Left ventricle myocardium inferior (tissue), 1 donor: ENCODE measurements at places on chromosomes 2 and 18.

DNA sequence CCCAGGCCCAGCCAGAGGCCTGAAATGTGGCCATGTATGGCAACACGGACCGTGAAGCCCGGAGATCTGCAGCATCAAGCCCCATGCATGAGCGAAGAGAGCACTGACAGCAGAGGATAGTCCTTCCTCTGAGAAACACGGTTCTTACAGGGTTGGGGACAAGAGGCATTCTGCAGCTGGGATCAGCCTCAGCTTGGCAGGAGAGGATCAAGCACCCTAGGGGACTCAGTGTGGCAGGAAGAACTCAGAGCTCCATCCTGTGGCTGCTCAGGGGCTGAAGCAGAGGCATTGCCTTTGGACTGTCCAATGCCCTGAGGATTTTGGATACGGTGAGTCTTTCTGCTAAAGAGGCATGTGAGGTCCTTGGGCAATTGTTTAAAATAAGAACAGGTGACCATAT lies 368.7 kb downstream of the ZNF516 start:
- DNase-seq: peak; percentile 19

- no peak for DNase-seq
Measured at GRCh38 chr2:235843591-235844395, 324.4 kb downstream of the GBX2 start.

- DNase-seq: no peak
Measured at GRCh38 chr2:43941966-43942365, 53.8 kb downstream of the LRPPRC start.

DNA sequence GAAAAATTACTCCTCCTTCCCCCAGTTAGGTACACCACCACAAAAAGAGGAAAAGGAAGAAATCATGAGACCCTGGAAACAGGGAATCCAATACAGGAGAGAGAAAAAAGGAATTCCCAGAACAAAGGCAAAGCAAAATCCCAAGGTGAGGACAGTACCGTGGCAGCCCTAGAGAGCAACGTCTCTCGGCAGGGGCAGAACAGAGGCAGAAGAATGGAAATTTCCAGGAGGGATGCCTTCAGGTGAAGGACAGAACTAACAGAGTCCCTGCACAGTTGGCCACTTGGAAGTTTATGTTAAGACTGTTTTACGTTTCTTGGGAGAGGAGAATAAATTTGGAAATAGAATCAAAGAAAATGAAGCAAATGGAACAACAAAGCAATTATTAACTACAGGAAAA lies 27.7 kb downstream of the GRB14 start:
- DNase-seq: no peak

GRCh38 chr2:138365581-138365980 lies 136.0 kb upstream of the SPOPL start:
- DNase-seq: no peak

- DNase-seq: no peak
Measured at GRCh38 chr2:85449214-85449588, 30.7 kb downstream of the SH2D6 start.

GRCh38 chr2:191316246-191316994 lies 71.2 kb downstream of the MYO1B start:
- no peak for DNase-seq

GRCh38 chr2:172339371-172340010 lies 87.9 kb upstream of the ITGA6 start:
- DNase-seq: no peak

DNA sequence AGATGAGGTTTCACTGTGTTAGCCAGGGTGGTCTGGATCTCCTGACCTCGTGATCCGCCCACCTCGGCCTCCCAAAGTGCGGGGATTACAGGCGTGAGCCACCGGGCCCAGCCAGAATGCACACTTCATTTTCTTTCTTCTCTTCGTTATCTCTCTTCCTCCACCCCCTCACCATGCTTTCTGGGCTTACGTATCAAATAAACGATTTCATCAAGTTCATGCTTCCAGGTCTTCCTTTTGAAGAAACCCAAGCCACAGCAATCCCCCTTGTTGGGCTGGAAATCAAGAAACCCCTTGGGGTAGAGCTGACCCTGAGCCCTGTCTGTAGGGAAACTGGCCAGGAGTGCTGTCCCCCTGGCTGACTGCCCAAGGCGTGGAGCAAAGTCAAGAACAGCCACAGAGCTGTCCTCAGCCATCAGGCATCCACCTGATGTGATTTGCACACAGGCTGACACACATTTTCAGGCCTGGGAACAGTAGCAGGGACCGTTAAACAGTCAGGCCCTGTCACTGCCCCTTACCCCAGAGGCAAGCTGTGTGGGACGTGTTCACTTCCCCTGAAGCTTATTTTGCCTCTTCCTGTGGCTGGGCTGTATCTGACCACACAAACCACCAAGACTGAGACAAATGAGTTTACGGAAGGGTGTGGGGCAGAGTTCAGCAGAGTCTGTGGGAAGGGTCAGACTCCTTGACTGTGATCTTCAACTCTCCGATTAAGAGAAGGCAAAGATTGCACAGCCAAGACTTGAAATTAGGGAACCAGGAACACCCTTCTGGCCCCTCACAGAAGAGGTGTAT lies 15.1 kb upstream of the NMUR1 start:
- peak; percentile 60 for DNase-seq

GRCh38 chr18:62690236-62690815 lies 25.0 kb upstream of the PHLPP1 start:
- no peak for DNase-seq

- no peak for DNase-seq
Measured at GRCh38 chr2:236257136-236257535, 7.1 kb downstream of the ASB18 start.

- no peak for DNase-seq
Measured at GRCh38 chr2:181523756-181524155, 66.6 kb downstream of the ITGA4 start.

GRCh38 chr2:149466635-149467034 lies 120.9 kb downstream of the MMADHC start:
- no peak for DNase-seq
